Naive thymus-derived CD4-positive, alpha-beta T cell (primary cell): ENCODE measurements at places on chromosomes 7 and 10.

GRCh38 chr10:125149036-125149679 is 11.2 kb downstream of the CTBP2 start:
- H3K4me3 ChIP-seq = no peak overlapping the region
- no peak for DNase-seq
- H3K27ac ChIP-seq = no peak overlapping the region
- no peaks in the 10 kb centered on the region for H3K36me3 ChIP-seq
- H3K27me3 ChIP-seq = no peaks in the 10 kb centered on the region

- no peak overlapping the region for H3K27ac ChIP-seq
- H3K27me3 ChIP-seq = no peaks in the 10 kb centered on the region
- DNase-seq = no peak
- no peaks in the 10 kb centered on the region for H3K36me3 ChIP-seq
- no peak overlapping the region for H3K4me3 ChIP-seq
Observed at GRCh38 chr10:108583877-108584276, 1339.4 kb downstream of the XPNPEP1 start.

DNA sequence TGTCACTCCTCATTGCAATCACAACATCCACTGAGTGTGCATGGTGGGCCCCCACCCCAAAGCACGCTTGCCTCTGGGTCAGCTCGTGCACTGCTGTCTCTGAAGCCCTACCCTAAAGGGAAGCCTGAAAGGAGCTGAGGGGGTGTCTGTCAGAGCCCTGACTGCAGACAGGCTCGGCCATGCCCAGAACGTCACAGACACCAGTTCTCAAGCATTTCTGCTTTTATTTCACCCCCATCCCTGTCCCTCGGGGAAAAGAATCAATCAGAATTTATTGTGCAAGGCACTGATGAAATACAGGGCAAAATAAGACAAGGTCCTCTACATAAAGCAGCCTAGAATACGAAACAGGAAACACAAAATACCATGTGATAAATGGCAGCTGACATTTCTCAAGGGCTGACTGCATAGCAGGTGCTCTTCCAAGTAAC is 231.8 kb downstream of the WDR37 start:
- DNase-seq = no peak
- H3K4me3 ChIP-seq = no peak overlapping the region
- no peak overlapping the region for H3K27ac ChIP-seq
- H3K36me3 ChIP-seq = no peaks in the 10 kb centered on the region
- no peaks in the 10 kb centered on the region for H3K27me3 ChIP-seq
- H3K4me1 ChIP-seq = no peaks in the 10 kb centered on the region

DNA sequence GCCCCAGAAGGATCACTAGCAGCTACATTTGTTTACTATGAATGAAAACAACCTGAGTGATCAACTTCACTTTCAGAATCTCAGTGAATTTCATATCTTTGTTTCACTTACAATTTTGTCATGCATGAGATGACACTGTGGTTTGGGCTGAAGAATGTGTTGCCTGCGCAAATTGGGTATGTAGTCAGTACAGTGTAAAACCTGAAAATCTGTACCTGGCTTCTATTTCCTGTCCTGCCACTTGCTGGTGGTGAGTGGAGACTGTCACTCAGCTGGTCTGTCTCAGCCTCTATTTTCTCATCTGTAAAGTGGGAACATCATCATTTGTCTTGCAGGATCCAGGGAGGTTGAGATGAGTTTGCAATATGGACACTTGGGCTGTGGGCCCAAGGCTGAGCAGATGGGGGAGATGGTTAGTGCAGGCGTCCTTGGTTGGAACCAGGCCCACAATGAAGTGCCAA is 118.0 kb downstream of the WDFY4 start:
- no peak for DNase-seq
- H3K27me3 ChIP-seq = no peaks in the 10 kb centered on the region
- H3K4me3 ChIP-seq = no peak overlapping the region
- H3K36me3 ChIP-seq = no peaks in the 10 kb centered on the region
- peaks cover 66% of the 10 kb centered on the region for H3K4me1 ChIP-seq

- no peak overlapping the region for H3K27ac ChIP-seq
- H3K4me3 ChIP-seq = no peak overlapping the region
- H3K4me1 ChIP-seq = no peaks in the 10 kb centered on the region
- no peaks in the 10 kb centered on the region for H3K27me3 ChIP-seq
Observed at GRCh38 chr7:123398921-123399320, 135.5 kb downstream of the IQUB start.

GRCh38 chr10:79995979-79996634 is 47.2 kb upstream of the SFTPD start:
- H3K36me3 ChIP-seq = no peaks in the 10 kb centered on the region
- H3K27ac ChIP-seq = no peak overlapping the region
- no peak overlapping the region for H3K4me3 ChIP-seq
- H3K4me1 ChIP-seq = no peaks in the 10 kb centered on the region
- no peak for DNase-seq

- H3K36me3 ChIP-seq = no peaks in the 10 kb centered on the region
Observed at GRCh38 chr10:3931901-3932300, 146.9 kb upstream of the KLF6 start.

DNA sequence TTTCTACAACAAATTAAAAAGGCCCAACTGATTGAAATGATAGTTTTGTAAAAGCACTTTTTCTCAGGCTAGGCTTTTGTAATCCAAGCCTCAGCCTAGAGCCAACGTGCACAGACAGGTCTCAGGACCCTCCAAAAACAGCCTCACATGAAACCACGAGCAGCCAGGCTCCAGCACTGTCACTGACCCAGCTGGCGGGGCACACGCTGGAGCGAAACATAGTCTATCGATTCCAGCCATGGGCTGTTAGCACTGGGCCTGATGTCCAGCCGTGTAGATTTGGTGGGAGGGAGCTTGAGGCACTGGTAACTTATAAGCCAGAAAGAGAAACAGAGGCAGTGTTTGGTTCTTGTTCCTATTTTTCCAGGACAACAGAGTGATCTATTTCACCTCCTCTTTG is 104.5 kb downstream of the EBF3 start:
- no peaks in the 10 kb centered on the region for H3K4me1 ChIP-seq
- H3K27me3 ChIP-seq = no peaks in the 10 kb centered on the region
- H3K27ac ChIP-seq = no peak overlapping the region
- no peak overlapping the region for H3K4me3 ChIP-seq

GRCh38 chr10:129631006-129631405 is 164.0 kb downstream of the MGMT start:
- no peak overlapping the region for H3K27ac ChIP-seq
- no peak for DNase-seq
- H3K27me3 ChIP-seq = no peaks in the 10 kb centered on the region
- no peaks in the 10 kb centered on the region for H3K36me3 ChIP-seq
